PC-3 (cell line): ENCODE measurements at places on chromosomes 4 and X. TPM values are rescaled to one million over a fixed set of nuclear protein-coding genes. Genes with fewer than 3 reads are reported as not detected.
A peak's percentile ranks its signal among the peaks of the same experiment; 100 is the strongest.

DNA sequence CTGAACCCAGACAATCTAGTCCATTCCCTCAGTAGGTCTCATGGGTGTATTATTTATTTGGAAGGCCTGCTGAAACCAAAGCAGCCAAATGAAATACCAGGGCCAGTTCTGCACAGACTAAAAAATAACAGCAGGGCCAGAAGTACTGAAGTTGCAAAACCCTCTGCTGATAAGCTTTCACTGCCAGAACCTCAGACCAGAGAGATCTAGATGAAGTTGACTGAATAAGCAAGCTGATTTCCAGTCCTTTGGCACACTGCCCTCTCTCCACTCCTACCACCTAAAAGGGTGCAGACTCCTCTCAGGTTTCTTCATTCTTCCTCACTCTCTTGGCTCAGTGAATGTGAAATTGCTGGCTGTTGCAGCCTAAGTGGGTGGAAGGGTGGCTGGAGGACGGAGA is 276.7 kb upstream of the KLF3 start:
- no peak for DNase-seq

DNA sequence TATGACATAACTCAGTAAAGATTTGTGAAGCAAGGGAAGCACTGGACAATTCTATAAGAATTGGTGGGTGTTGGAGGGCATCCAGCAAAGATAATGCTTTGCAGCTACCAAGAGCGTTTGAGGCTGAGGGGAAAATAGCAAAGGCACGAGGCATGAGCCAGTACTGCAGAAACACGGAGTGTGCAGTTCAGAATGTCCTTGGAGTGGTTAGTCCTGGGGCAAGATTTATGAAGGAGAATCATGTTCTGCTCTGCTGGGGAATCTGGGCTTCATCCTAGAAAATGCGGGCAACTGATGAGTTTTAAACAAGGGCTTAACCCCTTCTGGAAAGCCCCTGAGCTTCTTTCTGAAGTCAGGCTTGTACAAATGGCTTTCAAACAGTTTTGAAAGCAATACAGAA is 452.5 kb downstream of the IL15 start:
- DNase-seq, result no peak

DNA sequence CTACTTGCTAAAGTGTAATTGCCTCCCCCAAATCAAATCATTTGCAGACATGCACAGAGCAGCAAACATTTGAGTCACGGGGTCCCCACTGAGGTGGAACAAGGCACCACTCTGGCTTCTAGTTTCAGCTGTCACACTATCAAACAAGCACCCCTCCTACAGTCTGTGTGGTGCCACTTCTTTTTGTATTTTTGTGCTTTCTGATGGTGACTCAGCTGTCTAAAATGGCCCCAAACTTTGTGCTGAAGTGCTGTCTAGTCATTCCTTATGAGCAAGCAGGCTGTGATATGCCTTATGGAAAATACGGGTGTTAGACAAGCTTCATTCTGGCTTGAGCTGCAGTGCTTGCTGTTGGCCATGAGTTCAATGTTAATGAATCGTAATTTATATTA is 15.4 kb downstream of the IGFBP7 start:
- DNase-seq, result peak; percentile 25

GRCh38 chr4:185811509-185812364 is at the start of gene SORBS2:
SORBS2 (minus strand) TSS chr4:185812194; CDS start chr4:185690571, 121,623 bp downstream.
- DNase-seq, result peak; percentile 54

DNA sequence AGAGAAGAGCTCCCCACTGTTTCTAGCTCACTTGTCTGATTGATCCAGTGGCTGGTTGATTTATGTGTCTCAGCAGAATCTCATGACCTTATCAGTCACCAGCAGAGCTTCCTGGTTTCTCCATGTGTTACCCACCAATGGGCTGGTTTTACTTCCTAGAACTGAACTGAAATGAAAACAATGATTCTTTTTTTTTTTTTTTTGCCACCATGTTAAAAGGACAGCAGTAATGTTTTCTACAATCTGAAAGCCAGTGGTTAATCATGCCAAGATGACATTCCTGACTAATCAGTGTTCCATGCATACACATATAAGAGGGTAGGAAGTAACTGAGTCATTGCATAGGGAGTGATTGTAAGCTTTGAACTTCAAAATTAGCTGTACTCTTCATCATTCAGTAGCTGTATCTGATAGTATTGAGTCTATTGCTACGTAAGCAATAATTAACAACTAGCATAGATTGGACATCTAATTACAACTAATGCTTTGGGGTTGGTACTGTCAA is 67.7 kb downstream of the SLC4A4 start:
- peak; percentile 56 for DNase-seq

GRCh38 chr4:108240366-108240765 is 71.6 kb upstream of the LEF1 start:
- DNase-seq, result no peak

DNA sequence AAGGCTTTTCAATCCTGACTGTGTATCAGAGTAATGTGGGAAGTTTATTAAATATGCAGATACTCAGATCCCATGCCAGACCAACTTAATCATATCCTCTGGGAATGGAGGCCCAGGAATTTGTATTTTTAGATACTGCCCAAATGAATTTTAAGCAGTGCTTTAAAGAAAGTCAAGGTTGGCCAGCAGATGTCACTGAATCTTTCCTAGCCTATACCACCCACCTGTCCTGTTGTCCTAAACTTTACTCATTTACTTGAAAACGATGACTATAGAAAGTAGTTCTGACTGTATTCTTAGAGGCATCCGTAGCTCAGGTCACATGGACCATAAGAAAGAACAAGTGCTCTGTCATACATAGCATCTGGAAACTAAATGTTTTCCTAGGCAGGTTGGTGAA is 79.9 kb downstream of the AMOT start:
- no peak for DNase-seq

DNA sequence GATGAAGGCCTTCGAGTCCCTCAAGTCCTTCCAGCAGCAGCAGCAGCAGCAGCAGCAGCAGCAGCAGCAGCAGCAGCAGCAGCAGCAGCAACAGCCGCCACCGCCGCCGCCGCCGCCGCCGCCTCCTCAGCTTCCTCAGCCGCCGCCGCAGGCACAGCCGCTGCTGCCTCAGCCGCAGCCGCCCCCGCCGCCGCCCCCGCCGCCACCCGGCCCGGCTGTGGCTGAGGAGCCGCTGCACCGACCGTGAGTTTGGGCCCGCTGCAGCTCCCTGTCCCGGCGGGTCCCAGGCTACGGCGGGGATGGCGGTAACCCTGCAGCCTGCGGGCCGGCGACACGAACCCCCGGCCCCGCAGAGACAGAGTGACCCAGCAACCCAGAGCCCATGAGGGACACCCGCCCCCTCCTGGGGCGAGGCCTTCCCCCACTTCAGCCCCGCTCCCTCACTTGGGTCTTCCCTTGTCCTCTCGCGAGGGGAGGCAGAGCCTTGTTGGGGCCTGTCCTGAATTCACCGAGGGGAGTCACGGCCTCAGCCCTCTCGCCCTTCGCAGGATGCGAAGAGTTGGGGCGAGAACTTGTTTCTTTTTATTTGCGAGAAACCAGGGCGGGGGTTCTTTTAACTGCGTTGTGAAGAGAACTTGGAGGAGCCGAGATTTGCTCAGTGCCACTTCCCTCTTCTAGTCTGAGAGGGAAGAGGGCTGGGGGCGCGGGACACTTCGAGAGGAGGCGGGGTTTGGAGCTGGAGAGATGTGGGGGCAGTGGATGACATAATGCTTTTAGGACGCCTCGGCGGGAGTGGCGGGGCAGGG is 568 bp downstream of the HTT start:
- DNase-seq, result peak; percentile 23

GRCh38 chr4:82561786-82562563 is at the start of gene TMEM150C:
TMEM150C (minus strand) TSS chr4:82561988; CDS start chr4:82504657, 57,331 bp downstream.
- peak; percentile 5 for DNase-seq

- DNase-seq, result no peak
Observed at GRCh38 chrX:42109428-42109827, 186.1 kb upstream of the CASK start.

DNA sequence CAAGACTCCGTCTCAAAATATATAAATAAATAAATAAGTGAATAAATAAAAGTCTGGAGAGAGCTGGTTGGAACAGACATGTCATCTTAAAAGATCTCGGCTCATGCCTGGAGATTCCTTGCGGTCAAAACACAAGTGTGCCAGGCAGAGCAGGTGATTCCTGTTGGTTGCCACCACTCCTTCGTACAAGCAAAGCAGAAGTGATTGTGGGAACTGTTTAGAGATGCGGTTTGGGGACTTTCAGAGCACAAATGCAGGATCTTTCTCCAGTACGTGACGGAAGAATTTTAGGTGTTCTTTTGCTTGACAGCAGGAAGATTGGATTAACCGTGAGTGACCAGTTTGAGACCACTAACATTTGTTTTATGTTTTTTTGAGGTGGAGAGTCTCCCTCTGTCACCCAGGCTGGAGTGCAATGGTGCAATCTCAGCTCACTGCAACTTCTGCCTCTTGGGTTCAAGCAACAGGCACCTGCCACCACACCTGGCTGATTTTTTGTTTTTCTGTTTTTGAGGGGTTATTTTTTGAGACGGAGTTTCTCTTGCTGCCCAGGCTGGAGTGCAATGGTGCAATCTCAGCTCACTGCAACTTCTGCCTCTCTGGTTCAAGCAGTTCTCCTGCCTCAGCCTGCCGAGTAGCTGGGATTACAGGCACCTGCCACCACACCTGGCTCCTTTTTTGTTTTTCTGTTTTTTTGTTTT is 2.8 kb upstream of the CRLF2 start:
- DNase-seq, result no peak

GRCh38 chr4:119841361-119841760 is 212.8 kb upstream of the PDE5A start:
- DNase-seq, result peak; percentile 9

DNA sequence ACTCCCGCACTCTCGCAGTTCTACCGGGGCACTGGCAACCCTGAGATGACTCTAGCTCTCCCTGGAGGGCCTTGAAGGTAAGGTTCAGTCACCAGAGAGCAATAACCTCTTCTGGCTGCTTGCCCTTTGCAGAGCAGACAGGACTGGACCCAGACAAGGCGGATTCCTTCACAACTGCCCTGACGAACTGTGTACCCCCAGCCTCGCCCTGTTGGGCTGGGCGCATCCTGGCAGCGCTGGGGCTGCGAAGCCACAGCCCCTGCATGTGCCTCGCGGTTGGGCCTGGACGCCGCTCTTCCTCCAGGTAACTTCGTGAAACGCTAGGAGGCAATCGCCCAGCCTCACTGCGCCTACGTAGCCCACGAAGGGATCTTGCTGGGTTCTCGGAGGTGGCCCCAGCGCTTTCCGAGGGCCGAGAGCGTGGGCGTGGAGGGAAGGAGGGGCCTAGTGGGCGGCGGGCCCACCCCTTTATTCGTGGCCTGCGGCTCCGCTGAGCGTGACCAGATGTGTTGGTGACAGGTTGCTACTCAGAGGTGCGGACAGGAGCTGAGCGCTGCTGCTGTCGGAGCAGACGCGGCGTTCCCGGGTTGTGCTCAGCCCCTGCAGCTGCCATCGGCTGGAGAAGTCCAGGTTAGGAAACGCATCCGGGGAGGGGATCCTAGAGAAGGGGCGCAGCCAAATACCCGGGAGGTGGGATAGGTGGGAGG is 1.9 kb upstream of the MAMLD1 start:
- peak; percentile 18 for DNase-seq

DNA sequence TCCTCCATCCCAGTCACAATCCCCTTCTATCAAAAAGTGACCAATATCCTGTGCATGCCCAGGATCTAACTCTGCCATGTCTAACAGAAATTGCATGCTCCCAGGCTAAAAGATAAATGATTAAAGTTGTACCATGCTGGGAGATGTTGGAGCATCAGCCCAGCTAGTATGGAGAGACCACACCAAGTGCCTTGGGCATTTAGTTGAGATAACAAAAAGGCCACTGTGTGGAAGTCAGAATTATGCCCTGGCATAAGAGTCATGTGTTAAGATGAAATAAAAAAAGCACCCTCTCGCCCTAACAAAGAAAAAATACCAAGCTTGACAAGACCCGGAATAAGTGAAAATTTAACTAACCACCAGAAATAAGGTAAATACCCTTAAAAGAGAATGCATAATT is 155.9 kb upstream of the CENPE start:
- no peak for DNase-seq

- DNase-seq, result no peak
Observed at GRCh38 chr4:141638230-141638629, 1.8 kb downstream of the IL15 start.

- DNase-seq, result no peak
Observed at GRCh38 chr4:36159208-36159607, 85.1 kb downstream of the ARAP2 start.

TCEAL3 gene
- total RNA-seq, result 18.3 and 21.1 TPM in 2 replicates

GPRIN3 gene
- not detected in 2 replicates for total RNA-seq

GC gene
- total RNA-seq, result not detected in 2 replicates

FGG gene
- not detected in 2 replicates for total RNA-seq

SERTM2 gene
- not detected in 2 replicates for total RNA-seq

SLC10A7 gene
- 9.1 and 9.5 TPM in 2 replicates for total RNA-seq

CXCL11 gene
- 0.46 TPM in 1 of 2 replicates, not detected in the other for total RNA-seq

XK gene
- 7.7 and 8.0 TPM in 2 replicates for total RNA-seq

DRD5 gene
- total RNA-seq, result not detected in 2 replicates

PIR gene
- 48.6 and 50.8 TPM in 2 replicates for total RNA-seq
